Stimulated activated CD4-positive, alpha-beta T cell treated with anti-CD3 and anti-CD28 coated beads, Interleukin-12 subunit alpha, Interleukin-12 subunit beta, amount 100 ng/mL, for 4 hours (primary cell): ENCODE measurements at places on chromosomes 5 and 9.

- DNase-seq: no peak
Measured at GRCh38 chr5:147169901-147170300, 64.9 kb upstream of the STK32A start.

- DNase-seq: no peak
Measured at GRCh38 chr5:14066326-14066725, 76.8 kb upstream of the TRIO start.

GRCh38 chr5:6792376-6792775 lies 79.1 kb downstream of the TENT4A start:
- no peak for DNase-seq

DNA sequence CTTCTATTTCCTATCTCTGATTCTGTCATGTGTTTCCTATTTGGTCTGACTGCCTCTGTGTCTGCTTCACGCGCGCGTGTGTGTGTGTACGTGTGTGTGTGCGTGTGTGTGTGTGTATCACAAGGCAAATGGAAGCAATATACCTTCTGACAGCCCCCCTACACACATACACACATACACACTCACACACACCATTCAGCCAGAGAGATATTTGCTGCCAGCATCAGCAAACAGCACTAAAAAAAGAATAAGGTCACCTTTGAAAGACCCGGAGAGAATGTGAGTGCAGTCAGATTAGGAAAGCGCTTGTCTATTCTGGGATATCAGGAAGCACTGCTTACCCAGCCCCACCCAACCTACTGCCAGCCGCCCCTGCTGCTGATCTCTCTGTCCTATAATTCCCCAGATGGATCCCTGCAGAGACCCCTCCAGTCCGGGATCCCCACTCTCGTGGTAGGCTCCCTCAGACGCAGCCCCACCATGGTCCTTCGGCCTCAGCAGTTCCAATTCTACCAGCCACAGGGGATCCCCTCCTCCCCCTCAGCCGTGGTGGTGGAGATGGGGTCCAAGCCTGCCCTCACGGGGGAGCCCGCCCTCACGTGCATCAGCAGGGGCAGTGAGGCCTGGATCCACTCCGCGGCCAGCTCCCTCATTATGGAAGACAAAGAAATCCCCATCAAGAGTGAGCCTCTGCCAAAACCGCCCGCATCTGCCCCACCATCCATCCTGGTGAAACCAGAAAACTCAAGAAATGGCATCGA lies 45.7 kb downstream of the PLAC8L1 start:
- no peak for DNase-seq

DNA sequence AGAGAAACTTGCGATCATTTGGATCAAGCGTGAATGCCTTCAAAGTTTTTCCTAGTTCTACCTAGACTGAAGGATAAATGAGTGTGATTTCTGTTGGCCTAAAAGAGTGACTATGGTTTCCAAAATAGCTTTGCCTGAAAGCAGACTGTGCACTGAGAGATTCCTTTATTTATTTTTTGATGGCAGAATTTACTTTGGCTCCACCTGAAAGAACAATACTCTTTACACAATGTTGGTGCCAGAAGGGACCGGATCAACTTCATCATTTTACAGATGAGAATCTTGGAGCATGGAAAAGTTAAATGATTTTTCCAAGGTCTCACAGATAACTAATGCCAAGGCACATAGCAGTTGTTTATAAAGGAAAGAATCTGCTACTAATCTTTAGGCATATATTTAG lies 199.6 kb downstream of the KCTD16 start:
- no peak for DNase-seq

GRCh38 chr5:36651761-36652685 lies 45.6 kb downstream of the SLC1A3 start:
- DNase-seq: no peak

DNA sequence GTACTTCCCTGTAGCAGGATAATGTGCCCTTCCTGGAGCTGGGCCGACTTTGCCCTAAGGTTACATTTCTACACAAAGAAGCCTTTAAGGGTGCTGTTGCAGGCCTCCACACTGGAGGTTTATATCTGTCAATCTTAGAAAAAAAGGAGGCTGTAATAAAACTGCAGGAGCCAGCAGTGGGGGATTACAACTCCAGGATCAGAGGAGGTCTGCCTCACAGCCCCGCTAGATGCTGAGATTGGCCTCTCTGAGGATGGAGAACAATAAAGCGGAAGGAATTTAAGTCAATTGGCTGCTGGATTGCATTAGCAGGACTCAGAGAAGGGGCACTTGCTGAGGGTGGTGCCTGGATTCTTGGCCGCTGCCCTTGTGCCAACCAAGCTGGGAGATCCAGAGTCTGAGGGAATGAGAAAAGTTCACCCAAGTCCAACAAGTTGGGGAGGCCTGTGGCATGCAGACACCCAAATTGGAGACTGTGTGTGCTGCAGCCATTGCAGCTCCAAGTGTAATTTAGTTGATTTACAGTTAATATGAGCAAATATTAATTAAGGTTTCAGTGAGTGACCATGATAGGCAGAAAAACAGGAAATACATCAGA lies 99.0 kb upstream of the SSBP2 start:
- DNase-seq: no peak

DNA sequence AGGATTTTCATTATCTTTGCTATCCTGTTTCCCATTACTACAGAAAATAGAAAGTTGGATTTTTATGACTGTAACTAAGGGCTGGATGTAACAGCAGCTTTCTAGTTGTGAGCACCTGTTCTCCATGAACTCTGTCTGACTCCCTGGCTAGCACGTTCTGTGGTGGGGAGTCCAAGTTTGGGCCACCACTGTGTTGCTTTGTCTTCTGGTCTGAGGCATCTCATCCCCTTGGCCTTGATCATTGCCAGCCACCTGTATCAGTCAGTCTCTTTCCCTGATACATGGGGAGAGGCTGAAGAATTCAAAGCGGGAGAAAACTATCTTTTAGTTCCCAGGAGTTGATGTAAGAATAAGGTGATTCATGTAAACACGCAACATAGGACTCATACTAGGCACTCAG lies 33.4 kb downstream of the WDR70 start:
- no peak for DNase-seq

DNA sequence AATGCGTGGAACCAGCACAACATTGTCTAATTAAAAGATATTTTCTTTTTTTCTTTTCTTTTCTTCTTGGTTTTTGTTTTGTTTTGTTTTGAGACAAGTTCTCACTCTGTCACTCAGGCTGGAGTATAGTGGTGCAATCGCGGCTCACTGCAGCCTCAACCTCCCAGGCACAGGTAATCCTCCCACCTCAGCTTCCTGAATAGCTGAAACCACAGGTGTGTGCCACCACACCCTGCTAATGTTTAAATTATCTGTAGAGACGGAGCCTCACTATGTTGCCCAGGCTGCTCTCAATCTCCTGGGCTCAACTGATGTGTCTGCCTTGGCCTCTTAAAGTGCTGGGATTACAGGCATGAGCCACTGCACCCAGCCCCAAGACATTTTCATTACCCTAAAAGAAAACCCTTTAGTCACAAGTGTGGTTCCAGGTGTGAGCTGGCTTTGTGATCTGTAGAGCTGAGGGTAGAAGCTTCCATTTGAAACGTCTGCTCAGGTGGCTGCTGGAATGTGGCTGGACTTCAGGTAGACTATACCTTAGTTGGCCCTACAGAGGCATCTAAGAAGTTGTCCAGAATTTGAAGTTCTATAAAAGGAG lies 19.1 kb upstream of the NEK6 start:
- DNase-seq: no peak

DNA sequence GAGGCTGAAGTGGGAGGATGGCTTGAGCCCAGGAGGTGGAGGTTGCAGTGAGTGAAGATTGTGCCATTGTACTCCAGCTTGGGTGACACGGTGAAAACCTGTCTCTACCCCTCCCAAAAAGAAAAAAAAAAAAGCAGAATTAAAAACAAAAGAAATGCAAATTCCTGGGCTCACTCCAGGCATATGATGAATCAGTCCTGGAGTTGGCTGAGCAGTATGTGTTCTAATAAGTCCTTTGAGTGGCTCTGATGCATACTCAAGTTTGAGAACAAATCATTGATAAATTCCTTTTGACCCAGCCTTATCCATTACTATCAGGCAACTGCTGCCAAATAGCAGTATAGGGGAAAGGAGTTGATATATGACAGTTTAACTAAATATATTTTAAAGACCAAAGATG lies 28.3 kb downstream of the UHRF2 start:
- DNase-seq: no peak

GRCh38 chr9:76761448-76761847 lies 2.8 kb upstream of the PCA3 start:
- DNase-seq: no peak

GRCh38 chr5:67303356-67303755 lies 106.8 kb upstream of the CD180 start:
- DNase-seq: no peak

DNA sequence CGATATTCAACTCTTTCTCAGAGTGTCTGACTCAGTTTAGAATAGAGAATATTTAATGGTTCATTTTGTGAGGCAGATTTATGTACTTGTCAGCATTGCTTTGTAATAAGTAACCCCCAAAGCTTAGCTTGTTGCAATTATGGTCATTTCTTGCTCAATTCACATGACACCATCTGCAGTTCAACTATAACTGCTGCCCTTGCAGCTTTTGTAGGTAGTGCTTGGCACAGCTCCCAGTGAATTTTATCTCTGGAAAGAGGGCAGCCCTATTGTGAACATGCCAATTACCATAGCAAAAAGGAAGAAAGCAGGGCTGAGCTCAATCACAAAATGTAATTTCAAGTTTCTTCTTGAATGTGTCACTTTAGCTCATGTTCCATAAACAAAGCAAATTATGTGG lies 1587.7 kb upstream of the ACO1 start:
- DNase-seq: no peak

DNA sequence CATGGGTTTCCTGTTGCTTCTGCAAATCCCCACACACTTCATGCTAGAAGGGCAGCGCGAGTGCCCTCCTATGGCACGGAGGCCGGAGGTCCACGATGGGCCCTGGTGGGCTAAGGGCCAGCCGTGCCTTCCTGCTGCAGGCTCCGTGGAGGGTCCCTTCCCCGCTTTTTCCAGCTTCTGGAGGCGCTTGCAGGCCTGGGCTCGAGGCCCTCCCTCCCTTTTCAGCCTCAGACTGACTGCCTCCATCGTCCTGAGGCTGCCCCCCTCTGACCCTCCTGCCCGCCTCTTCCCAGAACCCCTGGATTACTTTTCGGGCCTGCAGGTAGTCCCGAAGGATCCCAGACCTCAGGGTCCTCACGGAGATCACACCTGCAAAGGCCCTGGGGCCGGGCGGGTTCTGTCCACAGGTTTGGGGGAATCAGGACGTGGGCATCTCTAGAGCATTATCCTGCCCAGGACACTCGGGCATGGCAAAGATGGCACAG lies 3.2 kb upstream of the TERT start:
- DNase-seq: no peak

- DNase-seq: no peak
Measured at GRCh38 chr5:88677943-88678769, 204.8 kb downstream of the MEF2C start.

- DNase-seq: no peak
Measured at GRCh38 chr5:998246-999031, 10.2 kb upstream of the NKD2 start.

- no peak for DNase-seq
Measured at GRCh38 chr5:125202871-125203438, 456.5 kb upstream of the ZNF608 start.

- no peak for DNase-seq
Measured at GRCh38 chr9:69097923-69098593, 62.5 kb downstream of the FXN start.

DNA sequence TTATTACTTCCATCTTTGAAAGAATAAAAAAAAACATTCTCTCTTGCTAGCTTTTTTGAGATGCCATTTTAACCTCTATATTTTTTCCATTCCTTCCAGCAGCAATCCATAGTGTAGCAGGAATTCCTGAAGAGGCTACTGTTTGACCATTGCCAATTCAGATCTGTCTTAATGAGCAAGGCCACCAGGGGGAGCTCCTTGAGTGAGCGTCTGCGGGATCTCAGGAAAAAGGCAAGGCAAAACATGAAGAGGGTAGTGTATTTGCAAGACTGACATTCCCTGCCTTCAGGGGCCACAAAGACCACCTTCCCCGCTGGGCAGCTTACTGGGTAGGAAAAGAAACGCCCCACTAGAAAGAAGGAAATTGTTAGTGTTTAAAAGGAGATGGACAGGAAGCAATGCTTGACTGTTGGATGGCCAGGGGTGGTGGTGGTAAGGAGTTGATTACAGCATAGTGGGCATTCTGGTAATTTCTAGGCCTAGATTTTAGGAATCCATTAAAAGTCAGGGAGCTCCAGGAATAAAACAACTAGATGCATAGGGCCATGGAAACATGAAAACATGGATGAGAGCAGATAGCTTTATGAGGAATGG lies 206.6 kb upstream of the HAPLN1 start:
- DNase-seq: peak; percentile 21

GRCh38 chr5:113281194-113281593 lies 153.6 kb downstream of the TSSK1B start:
- no peak for DNase-seq
